ENCODE measurements at places on chromosomes 6 and 20. TPM values are rescaled to one million over a fixed set of nuclear protein-coding genes. Genes with fewer than 3 reads are reported as not detected.

DNA sequence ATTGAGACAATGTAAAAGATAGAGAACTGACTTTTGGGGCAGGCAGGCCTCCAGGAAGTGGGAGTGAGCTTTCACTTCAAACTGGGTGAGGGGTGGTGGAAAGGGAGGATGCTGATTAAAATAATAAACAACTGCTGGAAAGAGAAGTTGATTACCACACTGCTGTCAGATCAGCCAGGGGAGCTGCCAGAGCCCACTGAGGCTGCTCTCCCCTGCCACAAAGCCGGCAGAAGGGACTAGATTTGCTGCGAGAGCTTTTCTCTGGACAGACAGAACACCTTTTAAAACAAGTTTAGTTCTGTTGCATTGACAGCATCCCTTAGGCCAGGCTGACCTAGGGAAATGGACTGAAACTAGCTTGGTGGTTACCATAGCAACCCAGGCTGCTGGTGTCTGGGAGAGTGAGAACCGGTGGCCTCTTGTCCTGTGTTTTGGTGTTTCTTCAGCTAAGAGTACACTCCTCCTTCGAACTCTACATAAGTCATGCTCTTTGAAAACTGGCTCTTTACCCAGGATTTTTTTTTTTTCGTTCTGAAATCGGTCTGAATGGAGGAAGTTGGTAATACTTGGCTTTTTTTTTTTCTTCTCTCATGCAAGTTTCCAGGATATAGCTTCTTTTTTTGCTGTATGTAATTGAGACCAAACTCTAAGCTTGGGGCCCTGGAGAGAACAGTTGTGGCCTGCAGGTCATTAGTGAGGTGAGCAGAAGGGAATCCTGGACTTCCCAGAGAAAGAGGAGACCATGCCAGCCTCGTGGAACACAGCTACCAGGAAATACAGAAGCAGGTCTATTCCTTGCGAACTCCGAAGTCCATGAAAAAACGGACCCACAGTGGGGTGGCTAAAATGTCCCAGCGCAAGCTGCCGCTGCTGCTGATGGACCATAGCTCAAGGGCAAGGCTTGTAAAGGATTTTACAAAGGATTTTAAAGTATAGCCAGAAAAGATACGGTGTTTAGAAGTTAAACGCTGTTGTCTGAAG lies 374.4 kb downstream of the UTRN start:
- no peaks in the 10 kb centered on the region for H3K36me3 ChIP-seq
- no peaks in the 10 kb centered on the region for H3K27me3 ChIP-seq
- H3K4me3 ChIP-seq = no peak overlapping the region
- no peak for DNase-seq
- peaks cover 41% of the 10 kb centered on the region for H3K4me1 ChIP-seq

DNA sequence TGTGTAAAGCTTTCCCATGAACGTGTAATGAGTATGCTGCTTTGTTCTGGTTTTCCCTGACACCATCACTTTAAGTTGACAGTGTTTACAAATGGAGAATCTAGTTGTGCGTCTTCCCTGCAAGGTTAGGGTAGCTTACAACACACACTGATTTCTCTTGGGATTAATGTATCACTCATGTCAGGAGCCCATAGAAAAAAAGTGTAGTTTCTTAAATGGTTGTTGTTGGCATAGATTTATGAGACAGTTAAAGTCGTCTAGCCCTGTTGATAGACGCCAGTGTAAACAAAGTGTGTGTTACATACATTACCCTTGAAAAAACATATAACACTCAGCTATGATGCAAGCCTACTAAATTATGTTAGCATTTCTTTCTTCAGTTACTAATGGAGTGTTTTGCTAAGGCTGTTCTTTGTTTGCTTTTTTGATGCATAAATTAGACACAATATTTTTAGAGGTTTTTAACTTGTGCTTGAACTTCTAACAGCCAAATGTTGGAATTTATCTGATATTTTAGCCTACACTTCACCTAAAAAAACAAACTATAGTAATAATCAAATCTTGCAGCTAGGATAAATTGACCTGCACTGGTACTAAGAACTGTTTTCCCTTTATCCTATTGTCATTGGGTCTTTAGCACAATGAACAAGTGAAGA lies 88.6 kb downstream of the RNF217 start:
- H3K27ac ChIP-seq = peak overlapping the region; percentile 74
- no peak overlapping the region for H3K4me3 ChIP-seq
- H3K27me3 ChIP-seq = no peaks in the 10 kb centered on the region
- no peaks in the 10 kb centered on the region for H3K36me3 ChIP-seq
- DNase-seq = no peak

VGLL2 gene
- total RNA-seq = not detected

SLC16A10 gene
- total RNA-seq = 18.0 TPM

DNA sequence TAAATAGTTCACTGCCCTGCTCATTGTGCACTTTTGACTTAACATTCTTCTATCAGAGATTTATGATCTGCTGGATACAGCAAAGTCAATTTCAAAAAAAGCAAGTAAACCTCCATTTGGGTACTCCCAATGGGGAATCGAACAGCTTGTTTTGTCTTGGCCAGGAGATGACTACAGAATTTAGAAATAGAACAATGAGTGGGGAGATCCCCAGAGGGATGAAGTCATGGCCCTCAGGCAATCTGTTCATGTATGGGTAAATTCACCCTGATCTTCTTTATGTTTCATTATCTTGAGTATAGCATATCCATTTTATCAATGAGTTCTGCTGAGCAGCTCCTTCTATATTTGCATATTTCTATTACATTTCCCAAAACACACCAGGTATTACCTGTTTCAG lies 1681.9 kb downstream of the HACE1 start:
- no peaks in the 10 kb centered on the region for H3K36me3 ChIP-seq
- no peaks in the 10 kb centered on the region for H3K4me1 ChIP-seq
- no peak overlapping the region for H3K4me3 ChIP-seq

- DNase-seq = no peak
- no peak overlapping the region for H3K4me3 ChIP-seq
- H3K4me1 ChIP-seq = no peaks in the 10 kb centered on the region
- no peak overlapping the region for H3K27ac ChIP-seq
- peaks cover 2% of the 10 kb centered on the region for H3K27me3 ChIP-seq
- H3K36me3 ChIP-seq = no peaks in the 10 kb centered on the region
Observed at GRCh38 chr6:100382031-100382430, 82.7 kb downstream of the SIM1 start.

- H3K27me3 ChIP-seq = no peaks in the 10 kb centered on the region
- H3K27ac ChIP-seq = no peak overlapping the region
- H3K4me3 ChIP-seq = no peak overlapping the region
- DNase-seq = no peak
- H3K36me3 ChIP-seq = no peaks in the 10 kb centered on the region
Observed at GRCh38 chr6:69179681-69180080, 544.6 kb downstream of the ADGRB3 start.

HS3ST5 gene
- total RNA-seq = 0.16 TPM

AKAP7 gene
- total RNA-seq = 8.9 TPM

DEFB119 gene
- total RNA-seq = not detected

- no peaks in the 10 kb centered on the region for H3K27me3 ChIP-seq
- no peaks in the 10 kb centered on the region for H3K36me3 ChIP-seq
- H3K4me3 ChIP-seq = no peak overlapping the region
- H3K27ac ChIP-seq = no peak overlapping the region
- DNase-seq = no peak
Observed at GRCh38 chr6:168905451-168906090, 348.1 kb downstream of the THBS2 start.

- H3K27ac ChIP-seq = peak overlapping the region; percentile 37
- H3K4me1 ChIP-seq = peaks cover 42% of the 10 kb centered on the region
- H3K36me3 ChIP-seq = peaks cover 7% of the 10 kb centered on the region
- no peaks in the 10 kb centered on the region for H3K27me3 ChIP-seq
- DNase-seq = no peak
Observed at GRCh38 chr20:47506850-47507249, 5.2 kb downstream of the NCOA3 start.

DNA sequence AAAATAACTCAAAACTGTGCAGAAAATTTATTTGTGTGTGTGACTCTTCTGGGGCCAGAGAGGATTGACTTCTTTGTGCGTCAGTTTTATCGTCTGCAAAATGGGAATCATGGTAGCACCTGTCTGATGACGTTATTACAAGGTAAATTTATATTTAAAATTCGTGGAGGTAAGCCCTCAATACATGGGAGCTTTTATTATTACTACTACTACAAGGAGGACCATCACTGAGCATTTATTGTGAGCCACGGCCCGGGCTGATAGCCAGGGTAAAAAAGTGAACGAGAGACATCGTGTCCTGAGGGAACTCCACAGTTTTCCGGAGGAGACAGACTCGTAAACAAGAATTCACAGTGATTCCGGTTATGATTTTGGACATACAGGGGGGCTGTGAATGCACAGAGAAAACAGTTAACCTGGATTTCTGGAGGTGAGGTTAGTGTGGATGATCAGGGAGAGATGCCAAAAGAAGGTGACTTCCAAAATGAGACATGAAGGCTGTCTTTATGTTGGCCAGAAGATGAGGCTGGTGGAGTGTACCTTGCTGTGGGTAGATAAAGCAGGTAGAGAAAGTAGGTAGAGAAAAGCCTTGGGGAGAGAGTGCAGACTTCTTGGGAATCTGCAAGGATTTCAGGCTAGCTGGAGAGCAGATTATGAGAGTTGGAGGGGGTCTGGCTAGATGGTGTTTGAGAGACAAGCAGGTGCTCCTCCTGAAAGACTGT lies 10.6 kb upstream of the SERINC3 start:
- peaks cover 11% of the 10 kb centered on the region for H3K4me1 ChIP-seq
- no peak overlapping the region for H3K27ac ChIP-seq
- no peak overlapping the region for H3K4me3 ChIP-seq
- DNase-seq = no peak

GRCh38 chr6:77464495-77464867 lies 1.2 kb upstream of the HTR1B start:
- DNase-seq = no peak
- H3K36me3 ChIP-seq = no peaks in the 10 kb centered on the region
- peaks cover 40% of the 10 kb centered on the region for H3K4me1 ChIP-seq
- peak overlapping the region; percentile 72 for H3K4me3 ChIP-seq

DNA sequence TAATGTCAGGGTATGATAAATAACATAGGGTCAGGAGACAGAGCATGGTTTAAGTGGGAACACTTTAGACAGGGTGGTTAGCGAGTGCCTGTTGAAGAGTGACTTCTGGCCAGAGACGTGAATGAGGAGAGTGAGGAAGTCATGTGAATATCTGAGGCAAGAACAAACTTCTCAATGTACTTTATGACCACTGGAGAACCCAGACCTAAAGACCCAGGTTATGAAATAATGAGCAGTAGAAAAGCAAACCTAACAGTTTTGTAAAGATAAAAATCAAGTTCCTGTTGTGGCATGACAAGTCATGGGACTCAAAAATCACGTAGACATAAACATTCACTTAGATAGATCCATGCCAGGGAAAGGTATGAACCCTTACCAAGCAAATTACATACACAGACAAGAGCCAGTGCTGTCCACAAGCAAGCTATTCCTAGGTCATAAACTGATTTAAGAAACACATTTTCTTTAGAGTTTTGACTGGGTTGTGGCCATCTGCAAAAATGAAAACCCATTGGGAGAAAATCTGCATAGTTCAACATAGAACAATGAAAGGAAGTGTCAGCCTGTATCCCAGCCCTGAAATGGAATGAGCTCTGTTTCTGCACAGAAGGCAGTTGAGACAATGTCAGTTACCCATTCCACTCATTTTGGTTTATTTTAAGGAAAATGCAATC lies 2.2 kb upstream of the MYCT1 start:
- peaks cover 5% of the 10 kb centered on the region for H3K4me1 ChIP-seq
- no peak overlapping the region for H3K4me3 ChIP-seq
- H3K36me3 ChIP-seq = no peaks in the 10 kb centered on the region
- H3K27ac ChIP-seq = no peak overlapping the region
- no peak for DNase-seq

C20orf202 gene
- total RNA-seq = 0.27 TPM

- no peak overlapping the region for H3K27ac ChIP-seq
- peaks cover 13% of the 10 kb centered on the region for H3K4me1 ChIP-seq
- H3K27me3 ChIP-seq = peaks cover 46% of the 10 kb centered on the region
Observed at GRCh38 chr6:45415315-45415714, 37.6 kb upstream of the SUPT3H start.

PHACTR2 gene
- total RNA-seq = 125 TPM

PRR18 gene
- total RNA-seq = 0.31 TPM

SPATA2 gene
- 8.8 TPM for total RNA-seq

TRERF1 gene
- total RNA-seq = 20.3 TPM

NMBR gene
- not detected for total RNA-seq

- no peaks in the 10 kb centered on the region for H3K27me3 ChIP-seq
- no peak overlapping the region for H3K4me3 ChIP-seq
- H3K4me1 ChIP-seq = no peaks in the 10 kb centered on the region
- DNase-seq = no peak
- H3K27ac ChIP-seq = no peak overlapping the region
Observed at GRCh38 chr6:169968541-169969270, 217.3 kb downstream of the ERMARD start.

SLC52A3 gene
- 0.25 TPM for total RNA-seq

- H3K4me1 ChIP-seq = no peaks in the 10 kb centered on the region
- no peak overlapping the region for H3K27ac ChIP-seq
- no peaks in the 10 kb centered on the region for H3K27me3 ChIP-seq
- DNase-seq = no peak
- H3K36me3 ChIP-seq = no peaks in the 10 kb centered on the region
Observed at GRCh38 chr6:16095180-16095579, 33.7 kb upstream of the MYLIP start.

CST4 gene
- not detected for total RNA-seq

DNA sequence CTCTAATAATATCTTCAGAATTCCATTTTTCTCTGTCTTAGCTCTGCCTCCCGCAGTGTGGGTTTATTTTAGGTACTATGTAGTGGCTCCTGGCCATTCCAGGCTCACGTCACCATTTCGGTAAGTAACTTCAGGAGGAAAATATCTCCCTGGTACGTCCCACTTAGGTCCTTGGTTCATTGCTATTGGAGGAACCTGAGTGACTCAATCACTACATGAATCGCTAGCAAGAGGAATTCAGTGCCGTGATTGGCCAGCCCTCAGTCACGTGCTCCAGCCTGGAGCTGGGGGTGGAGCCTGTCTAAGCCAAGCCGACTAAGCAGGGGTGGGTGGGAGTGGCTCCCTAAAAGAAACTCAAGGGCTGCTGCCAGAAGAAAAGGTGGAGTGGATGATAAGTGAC lies 67.3 kb upstream of the E2F3 start:
- H3K27ac ChIP-seq = no peak overlapping the region
- no peak for DNase-seq
- H3K36me3 ChIP-seq = no peaks in the 10 kb centered on the region
- no peaks in the 10 kb centered on the region for H3K4me1 ChIP-seq

GRCh38 chr6:141634269-141634668 lies 498.5 kb upstream of the GJE1 start:
- H3K27me3 ChIP-seq = no peaks in the 10 kb centered on the region
- no peak for DNase-seq
- no peaks in the 10 kb centered on the region for H3K36me3 ChIP-seq
- H3K27ac ChIP-seq = no peak overlapping the region
- no peaks in the 10 kb centered on the region for H3K4me1 ChIP-seq

All from mesothelial cell of epicardium (in vitro differentiated cells).